ENCODE measurements at places on chromosomes 11 and 22.

DNA sequence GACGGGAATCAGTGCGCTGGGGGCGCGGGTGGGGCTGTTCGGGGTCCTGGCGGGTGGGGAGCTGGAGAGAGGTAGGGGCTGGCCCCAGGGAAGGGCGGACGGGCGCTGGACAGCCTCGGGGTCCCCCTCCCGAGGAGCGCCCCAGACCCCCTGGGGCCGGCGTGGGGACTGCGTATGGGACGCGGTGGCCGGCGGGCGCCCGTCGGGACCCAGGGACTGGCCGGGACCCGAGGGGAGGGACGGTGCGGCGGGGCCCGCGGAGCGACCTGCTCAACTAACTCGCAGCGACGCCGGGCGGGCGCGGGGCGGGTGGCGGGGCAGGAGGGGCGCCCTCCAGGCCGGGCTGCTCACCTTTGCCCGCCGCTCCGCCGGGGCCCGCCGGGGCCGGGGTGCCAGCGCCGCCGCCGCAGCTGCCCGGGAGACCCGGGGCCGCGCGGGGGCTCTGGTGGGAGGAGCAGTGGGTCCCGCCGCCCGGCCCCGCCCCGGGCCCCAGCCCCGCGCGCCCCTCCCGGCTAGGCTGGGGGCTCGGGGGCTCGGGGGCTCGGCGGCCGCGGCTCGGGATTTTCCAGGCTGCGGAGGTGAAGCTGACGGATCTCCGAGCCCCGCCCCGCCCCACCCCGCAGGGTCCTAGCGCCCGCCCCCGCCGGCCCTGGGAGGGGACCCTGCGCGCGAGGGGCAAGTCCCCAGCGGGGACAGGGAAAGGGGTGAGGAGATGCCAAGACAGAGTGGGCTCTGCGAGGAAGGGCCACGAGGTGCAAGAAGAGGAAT lies 12.3 kb downstream of the STARD10 start:
- DNase-seq: peak; percentile 90

GRCh38 chr22:37627545-37627944 lies 11.9 kb upstream of the SH3BP1 start:
- no peak for DNase-seq

GRCh38 chr22:50439314-50439870 lies 35.4 kb downstream of the SBF1 start:
- no peak for DNase-seq

DNA sequence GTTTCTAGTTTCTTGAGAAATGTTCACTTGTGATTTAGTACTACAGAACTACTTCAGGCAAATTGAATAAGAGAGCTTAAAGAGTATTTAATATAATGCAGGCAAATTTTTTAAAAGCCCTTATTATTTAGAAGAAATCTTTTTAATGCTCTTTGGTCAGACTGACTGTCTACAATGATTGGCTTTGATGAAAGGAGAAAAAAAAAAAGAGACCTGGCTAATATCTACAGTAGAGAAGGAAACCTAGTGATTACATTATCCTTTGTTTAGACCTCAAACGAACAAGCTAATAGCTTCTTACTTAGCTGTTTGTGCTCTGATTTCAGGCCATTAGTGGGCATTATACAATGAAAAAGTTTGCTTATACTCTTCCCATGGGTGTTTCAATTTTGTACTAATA lies 1043.1 kb downstream of the JRKL start:
- DNase-seq: no peak

DNA sequence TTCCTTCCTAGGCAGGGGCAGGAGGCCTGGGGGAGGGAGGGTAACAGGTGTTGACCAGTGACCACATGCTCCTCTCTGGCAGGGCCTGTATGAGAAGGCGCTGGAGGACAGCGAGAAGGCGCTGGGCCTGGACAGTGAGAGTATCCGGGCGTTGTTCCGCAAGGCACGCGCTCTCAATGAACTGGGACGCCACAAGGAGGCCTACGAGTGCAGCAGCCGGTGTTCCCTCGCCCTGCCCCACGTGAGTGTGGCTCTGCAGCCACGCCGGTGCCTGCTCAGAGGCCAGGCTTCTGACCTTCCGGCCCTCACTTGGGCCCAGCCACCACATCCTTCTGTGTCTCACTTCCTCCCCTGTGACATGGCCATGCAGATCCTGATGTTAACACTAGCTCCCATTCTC lies 25.8 kb downstream of the ZC3H7B start:
- no peak for DNase-seq

- DNase-seq: no peak
Measured at GRCh38 chr11:28666632-28667031, 558.4 kb downstream of the METTL15 start.

DNA sequence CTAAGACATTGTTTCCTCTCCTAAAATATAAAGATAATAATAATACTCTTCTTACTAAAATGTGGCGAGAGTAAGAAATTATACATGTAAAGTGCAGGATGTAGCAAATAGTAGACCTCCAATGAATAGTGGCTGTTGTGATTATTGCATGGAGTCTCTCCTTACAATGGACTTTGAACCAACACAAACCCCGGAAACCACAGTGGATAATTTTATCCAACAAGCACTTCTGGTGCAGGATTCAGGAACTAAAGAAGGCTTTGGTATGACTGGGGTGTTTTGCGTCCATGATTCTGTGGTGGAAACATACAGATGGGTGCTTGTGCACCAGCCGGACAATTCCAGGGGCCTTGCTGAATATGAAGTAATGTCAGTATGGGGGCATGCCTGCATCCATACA lies 146.4 kb upstream of the UBASH3B start:
- DNase-seq: no peak

DNA sequence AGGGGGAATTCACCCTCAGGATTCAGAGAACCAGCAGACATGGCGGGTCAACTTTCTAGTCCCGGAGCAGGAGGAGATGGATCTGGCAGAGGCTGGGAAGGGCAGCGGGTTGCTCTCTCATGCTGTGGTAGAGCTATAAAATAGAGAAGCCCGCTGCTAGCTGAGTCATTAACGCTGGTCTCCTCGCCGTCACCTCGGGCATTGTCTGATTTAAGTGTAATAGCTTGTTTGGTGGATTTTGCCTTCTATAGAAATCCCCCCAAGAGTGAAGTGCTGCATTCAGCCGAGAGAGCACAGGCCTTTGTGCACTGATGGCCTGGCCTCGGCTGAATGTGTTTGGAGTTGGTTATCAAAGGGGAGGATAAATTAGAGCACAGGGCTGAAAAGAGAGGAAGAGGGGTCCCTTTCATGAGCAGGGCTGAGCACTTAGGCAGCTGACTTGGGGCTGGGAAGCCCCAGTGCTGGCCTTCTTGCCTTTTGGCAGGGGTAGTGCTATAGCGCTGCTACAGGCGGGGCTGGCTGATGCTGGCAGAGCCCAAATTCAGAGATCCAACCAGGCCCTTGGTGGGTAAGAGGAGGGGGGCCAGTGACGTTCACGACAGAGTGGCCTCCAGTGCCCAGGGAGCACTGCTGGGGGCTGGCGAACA lies 161.1 kb upstream of the CADM1 start:
- DNase-seq: no peak

DNA sequence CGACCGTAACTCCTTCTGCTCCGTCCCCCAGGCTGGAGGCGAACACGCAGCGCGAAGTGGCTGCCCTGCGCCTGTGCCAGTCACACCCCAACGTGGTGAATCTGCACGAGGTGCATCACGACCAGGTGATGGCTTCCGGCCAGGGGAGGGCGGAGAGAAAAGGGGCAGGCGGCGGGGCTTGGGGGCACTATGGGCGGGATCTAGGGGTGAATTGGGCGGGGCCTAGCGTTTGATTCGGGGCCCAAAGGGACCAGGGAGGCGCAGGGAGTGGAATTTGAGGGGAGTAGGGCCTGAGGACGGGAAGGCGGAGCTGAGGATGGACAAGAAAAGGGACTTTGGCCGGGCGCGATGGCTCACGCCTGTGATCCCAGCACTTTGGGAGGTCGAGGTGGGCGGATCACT lies 9.7 kb downstream of the RPS6KA4 start:
- DNase-seq: no peak

GRCh38 chr11:76863196-76863777 lies 2.6 kb downstream of the ACER3 start:
- DNase-seq: no peak

- no peak for DNase-seq
Measured at GRCh38 chr11:128616161-128616560, 28.8 kb upstream of the ETS1 start.

- no peak for DNase-seq
Measured at GRCh38 chr11:76978818-76979217, 55.4 kb upstream of the B3GNT6 start.

DNA sequence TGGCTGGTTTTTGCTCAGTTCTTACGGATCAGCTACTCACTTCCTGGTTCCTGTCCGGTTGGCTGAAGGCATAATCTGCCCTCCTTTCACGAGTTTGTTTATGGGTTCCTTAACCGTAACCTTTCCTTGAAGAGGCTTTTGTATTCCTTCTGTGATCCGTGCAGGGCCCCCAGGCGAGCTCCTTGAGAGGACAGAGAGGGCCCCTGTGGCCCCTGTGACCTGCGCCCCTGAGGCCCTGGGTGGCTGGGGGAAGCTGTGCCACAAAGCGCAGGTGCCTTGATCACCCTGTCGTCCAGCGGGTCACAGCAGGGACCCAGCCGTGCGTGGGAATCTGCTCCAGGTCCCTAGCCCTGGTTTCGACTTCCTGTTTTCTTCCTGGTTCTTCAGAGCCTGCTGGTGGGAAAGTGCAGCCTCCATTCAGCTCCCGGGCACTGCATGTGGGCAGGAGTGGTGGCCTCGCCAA lies 27.8 kb upstream of the FADD start:
- DNase-seq: no peak

DNA sequence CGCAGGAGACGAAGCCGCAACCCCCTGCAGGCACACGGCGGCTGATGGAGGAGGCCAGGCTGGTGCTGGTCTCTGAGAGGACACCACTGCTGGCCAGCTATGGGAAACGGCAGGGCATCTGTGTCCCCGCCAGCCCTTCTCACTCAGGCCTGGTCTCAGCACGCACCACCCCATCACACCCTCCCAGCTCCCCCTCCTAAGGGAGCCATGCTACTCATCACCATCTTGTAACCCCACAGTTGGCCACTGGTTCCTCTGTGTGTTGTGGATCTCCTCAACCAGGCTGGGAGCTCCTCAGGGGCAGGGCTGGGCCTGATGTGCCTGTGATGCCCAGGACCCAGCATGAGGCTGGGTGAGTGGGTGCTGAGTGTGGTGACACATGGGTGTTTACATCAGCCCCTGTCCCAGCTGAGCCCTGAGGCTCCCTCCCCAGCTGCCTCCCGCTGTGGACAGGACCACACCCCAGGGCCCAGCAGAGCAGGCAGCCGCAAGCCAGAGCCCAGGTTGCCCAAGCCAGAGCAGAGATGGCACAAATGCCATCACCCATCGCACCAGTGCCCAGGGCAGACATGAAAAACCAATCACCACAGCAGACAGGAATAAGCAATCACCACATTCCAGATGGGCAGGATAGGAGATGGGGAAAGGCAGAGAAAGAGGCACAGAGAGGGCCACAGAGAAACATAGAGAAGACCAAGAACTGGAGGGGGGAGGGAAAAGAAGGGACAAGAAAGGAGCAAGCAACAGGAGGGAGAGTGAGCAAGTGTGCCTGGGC lies 8.2 kb downstream of the ARVCF start:
- DNase-seq: no peak

- no peak for DNase-seq
Measured at GRCh38 chr11:66685276-66686099, 7.8 kb upstream of the RBM4B start.

DNA sequence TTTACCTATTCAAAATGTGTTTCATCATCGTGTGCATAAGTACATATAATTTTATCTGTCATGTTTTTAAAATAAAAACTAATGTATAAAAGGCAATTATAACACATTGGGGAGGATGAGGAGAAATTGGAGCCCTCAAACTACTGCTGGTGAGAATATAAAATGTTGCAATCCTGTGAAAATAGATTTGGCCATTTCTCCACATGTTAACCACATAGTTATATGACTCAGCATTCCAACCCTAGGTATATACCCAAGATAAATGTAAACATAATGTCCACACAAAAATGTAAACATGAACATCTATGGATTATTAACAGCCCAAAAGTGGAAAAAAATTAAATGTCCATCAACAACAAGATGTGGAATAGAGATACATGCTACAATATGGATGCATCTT lies 928.0 kb upstream of the FAT3 start:
- no peak for DNase-seq

DNA sequence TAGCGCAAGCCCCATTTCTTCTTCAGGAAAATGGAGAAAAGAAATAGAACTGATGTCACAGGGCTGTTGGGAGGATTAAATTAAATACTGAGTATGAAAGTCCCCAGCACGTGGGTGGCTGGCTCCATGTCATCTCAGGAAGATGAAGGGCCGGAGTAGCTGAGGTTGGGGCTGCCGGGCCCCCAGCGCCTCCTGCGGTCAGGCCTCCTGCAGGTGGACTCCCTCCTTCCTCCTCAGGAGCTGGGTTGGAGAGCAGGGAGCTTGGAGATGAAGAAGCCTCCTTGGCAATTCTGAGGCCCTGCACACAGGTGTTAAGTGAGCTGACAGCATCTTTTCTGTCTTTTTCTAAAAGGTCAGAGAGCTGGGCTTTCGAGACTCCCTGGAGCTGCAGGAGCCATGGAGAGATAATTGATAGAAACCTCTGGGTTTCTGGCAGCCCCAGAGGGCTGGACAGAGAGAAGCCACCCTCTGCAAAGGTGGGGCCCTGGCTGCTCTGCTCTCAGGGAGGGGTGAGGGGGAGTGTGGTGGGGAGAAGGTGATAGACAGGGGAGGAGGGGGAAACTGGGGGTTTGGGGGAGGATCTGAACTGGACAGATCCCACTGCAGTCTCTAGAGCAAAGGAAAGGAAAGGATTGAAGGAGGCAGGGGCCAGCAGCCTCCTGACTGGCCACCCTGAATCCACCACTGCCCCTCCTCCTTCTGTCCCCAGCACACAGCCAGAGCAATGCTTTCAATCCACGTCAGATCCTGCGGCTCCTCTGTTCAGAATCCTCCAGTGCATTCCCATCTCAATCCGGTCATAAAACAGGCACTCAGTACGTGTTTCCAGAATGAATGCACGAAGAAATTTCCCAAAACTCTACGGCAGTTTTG lies 210.8 kb downstream of the CEP164 start:
- no peak for DNase-seq

GRCh38 chr11:12529041-12529440 lies 145.2 kb upstream of the TEAD1 start:
- no peak for DNase-seq

GRCh38 chr22:18078329-18079041 lies 695 bp downstream of the PEX26 start:
- DNase-seq: no peak

GRCh38 chr22:50567721-50568252 lies 5.1 kb upstream of the SYCE3 start:
- DNase-seq: no peak

GRCh38 chr11:60455531-60456042 lies at the start of gene MS4A1:
TSS of gene MS4A1 (plus strand) at chr11:60455847. CDS start at chr11:60462375, 6,528 bp downstream.
- DNase-seq: peak; percentile 65

DNA sequence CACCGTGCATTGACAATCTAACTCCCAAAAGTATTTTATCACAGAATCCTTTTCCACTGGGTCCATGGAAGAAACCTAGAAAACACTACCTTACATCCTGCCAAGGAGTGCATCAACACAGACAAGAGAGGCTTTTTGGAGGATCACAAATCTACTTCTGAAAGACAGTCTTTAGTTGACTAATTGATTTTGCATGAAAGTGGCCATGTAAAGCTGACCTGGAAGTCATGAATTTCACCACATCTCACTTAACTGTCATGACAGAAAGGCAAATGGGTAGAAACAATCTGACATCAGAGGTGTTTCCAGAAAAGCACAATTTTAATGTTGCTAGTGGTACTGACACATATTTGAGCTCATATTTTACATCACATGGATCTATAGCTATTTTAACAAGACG lies 101.6 kb downstream of the FAM76B start:
- no peak for DNase-seq

GRCh38 chr22:20256027-20256426 lies 12.1 kb downstream of the RTN4R start:
- DNase-seq: no peak

- DNase-seq: no peak
Measured at GRCh38 chr11:13040969-13041561, 31.9 kb downstream of the RASSF10 start.

GRCh38 chr11:26229257-26229656 lies 102.7 kb upstream of the ANO3 start:
- DNase-seq: no peak

Measured in GM19239 (cell line).